ENCODE measurements at places on chromosomes 1 and 21.
A peak's percentile ranks its signal among the peaks of the same experiment; 100 is the strongest.

DNA sequence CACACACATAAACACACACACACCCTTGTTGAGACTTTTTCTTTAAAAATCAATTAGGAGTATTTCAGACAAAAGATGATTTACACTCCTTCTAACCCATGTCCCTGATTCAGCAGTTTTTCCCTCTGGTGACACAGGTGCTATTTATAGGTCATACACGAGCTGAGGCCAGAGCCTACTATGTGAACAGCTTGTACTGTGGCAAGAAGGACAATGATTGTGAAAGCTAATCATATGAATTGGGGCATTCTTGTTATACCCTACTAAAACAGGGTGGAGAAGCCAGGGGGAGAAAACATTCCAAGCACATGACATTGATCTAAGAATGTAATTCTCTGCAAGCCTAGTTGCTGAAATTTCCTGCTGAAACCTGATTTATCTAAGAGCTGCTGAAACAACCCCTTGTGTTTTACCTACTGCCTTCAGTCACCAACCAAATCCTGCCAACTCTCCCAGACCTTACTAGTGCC, 60.3 kb downstream of the XCL1 start:
- no peak for DNase-seq

DNA sequence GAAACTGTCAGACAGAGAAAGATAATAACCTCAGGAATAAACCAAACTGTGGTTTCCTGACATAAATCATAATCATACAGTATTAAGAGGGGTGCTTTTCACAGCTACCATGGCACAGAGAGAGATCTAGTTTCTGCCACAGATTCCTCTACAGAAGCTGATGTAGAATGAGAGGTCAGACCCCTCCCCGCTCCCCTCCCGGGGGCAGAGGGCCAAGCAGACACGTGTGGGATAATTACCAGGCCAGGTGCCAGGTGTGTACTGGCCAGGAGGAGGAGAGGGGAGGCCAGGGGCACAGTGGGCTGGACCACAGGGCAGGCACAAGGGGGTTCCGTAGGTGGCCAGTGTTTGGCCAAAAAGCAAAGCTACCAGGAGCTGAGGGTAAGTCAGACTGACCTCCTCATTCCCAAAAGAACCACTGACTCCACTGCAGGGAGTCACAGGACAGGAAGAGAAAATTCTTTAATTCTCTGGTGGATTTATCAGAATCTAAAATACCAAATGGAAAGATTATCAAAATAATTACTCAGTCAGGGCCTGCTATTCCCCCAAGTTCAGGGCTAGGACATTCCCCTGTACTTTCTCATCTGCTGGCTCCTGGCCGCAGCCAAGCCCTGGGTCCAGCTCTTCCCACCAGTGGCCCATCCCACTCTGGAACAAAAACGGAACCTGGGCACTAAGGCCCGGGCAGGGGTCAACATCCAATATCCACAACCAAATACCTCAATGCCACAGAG, 30.0 kb downstream of the C2CD2 start:
- DNase-seq, result no peak

GRCh38 chr21:26846036-26846931, 1.1 kb upstream of the ADAMTS1 start:
- DNase-seq, result no peak

GRCh38 chr1:88890131-88890530, 1.2 kb downstream of the GTF2B start:
- DNase-seq, result no peak

DNA sequence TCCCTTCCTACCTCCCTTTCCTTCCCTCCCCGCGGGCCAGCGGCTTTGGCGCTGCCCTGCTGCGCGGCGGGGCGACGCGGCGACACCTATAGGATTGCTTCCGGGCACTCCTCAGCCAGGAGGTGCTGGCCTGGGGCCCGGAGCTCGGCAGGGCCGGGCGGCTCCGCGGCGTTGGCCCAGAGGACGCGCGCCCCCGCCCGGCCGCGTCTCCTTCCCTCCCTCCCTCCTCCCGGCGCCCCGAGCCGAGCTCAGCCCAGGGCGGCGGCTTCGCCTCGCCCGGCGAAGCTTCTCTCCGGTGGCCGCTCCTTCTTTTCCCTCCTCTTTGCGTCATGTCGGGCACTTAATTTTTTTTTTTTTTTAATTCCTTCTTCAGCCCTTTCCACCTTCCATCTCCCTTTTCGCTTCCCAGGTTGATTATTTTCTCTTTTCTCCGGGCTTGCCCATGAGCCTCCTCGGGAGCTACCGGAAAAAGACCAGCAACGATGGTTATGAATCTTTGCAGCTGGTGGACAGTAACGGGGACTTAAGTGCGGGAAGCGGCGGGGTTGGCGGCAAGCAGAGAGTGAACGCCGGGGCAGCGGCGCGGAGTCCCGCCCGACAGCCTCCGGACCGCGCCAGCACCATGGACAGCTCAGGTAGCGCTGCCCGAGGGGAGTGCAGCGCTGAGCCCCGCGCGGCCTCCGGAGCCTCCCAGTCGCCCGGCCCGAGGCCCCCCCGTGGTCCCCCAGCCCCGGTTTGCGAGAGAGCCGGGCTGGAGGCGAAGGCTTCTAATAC, at the start of gene DNAJC6:
DNAJC6 (plus strand) TSS at position 240 of the 774 bp plus-strand sequence; CDS start at position 443, 203 bp downstream.
- no peak for DNase-seq

DNA sequence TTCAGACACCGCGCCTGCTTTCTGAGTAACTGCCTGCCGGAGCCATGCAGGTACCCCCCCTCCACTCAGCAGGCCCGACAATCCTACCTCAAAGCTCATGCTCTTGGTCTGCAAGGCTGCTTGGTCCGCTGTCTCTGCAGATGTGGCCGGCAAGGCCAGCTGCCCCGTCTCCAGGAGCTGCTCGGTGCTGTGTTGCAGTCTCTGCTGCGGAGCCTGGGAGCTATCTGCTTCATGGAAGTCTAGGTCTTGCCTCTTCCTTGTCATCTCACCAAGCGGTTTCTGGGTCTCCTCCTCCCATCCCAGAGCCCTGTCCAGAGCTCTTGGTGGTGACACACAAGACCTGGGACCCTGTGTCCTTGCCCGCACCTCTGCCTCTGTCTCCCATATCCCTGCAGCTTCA, 24.0 kb upstream of the GNPAT start:
- DNase-seq, result no peak

- DNase-seq, result no peak
Observed at GRCh38 chr1:12056331-12056841, 6.7 kb upstream of the TNFRSF8 start.

- DNase-seq, result no peak
Observed at GRCh38 chr1:22534951-22535350, 28.3 kb upstream of the EPHA8 start.

DNA sequence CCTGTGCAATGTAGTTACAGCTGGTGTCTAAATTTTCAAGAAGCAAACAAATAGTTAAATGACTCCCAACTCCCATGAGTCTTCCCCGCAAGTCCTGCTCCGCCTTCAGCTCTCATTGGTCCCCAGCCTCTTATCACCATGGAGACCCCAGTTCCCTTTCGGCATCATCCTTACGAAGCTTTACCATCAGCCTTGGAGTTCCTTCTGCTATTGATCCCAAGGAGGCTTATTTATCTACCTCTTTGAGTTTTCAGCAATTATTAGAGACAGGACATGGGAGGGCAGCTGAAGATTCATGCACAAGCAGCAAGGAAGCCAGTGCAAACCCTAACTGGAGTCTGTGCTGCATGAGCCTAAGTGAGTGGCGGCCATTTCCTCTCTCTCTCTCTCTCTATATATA, 12.3 kb downstream of the KCNA2 start:
- no peak for DNase-seq

GRCh38 chr1:31671147-31671546, 26.5 kb upstream of the PEF1 start:
- DNase-seq, result no peak

DNA sequence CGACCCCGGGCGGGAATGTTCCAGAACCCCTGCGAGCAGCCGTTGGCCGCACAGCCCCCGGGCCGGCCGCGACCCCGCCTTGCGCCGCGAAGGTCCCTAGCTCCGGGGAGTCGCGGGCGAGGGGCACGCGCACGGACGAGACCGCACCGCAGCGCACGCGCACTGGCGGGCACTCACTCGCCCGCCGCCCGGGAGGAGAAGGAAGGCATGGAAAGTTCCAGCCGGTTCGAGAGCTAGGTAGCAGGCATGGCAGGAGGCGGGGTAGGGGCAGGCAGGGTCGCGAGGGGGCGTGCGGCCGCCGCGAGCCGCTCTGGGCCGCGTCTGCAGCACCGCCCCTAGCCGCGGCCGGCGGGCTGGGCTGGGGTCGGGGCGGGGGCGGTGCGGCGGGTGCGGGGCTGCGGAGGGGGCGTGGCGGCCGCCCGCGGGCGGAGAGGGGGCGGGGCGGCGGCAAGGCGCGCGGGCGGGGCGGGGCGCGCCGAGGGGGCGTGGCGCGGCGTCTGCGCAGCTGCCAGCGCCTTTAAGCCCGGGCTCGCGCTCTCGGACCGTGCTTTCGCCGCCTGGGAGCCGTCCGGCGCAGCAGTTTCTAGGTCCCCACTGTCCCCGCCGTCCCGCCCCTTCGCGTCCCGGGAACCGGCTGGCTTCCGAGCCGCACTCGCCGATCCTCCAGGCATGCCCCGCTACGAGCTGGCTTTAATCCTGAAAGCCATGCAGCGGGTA, at the start of the genes MRPS6 and SLC5A3:
MRPS6 (plus strand) TSS at position 547 of the 717 bp plus-strand sequence; CDS start at position 670, 123 bp downstream.
SLC5A3 (plus strand) TSS at position 547 of the 717 bp plus-strand sequence. CDS start 21,621 bp downstream, outside the sequence.
- peak; percentile 54 for DNase-seq

DNA sequence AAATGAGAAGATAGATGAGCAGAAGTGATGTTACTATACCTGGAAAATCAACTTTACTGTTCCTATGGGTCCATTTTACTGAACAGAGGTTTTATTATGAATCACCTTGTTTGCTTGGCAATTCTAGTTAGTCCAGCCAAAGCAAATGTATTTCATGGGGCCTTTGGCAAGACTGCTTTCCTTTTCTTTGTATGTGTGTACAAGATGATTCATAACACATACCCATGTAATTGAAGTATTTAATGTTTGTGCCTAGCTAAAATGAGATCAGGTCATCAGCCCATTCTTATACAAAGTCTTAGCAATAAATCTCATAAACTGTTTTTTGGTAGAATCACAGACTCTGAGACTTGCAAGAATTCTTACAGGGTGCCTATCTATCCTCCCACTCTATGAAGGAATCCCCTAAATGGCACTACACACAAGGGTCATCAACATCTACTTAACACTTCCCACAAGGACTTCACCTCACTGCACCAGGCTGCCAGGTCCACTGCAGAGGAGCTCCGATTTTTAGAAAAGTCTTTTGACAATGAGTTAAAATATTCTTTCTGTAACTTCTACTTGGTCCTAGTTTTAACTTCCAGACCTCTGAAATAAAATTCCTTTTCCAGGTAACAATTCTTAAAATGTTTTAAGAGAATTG, 58.5 kb downstream of the LPAR3 start:
- no peak for DNase-seq

DNA sequence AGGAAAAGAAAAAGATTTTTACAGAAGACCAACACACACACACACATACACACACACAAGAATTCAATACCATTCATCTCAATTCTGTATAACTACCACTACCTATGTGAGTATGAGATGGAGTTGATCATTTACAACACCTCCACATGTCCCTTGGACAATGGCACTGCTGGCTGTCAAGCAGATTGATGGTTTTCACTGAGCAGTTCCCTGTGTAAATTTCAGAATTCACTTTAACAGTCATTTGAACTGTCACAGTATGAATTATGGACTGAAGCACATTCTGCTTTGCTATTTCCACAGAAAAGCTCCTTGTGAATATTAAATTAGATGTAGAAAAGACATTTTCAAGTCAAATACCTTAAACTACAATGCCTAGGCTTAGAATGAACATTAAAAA, 14.3 kb downstream of the KCNT2 start:
- DNase-seq, result no peak

GRCh38 chr1:66166753-66167152, 367.2 kb upstream of the SGIP1 start:
- DNase-seq, result no peak

- DNase-seq, result no peak
Observed at GRCh38 chr1:11198257-11198656, 9.1 kb downstream of the ANGPTL7 start.

DNA sequence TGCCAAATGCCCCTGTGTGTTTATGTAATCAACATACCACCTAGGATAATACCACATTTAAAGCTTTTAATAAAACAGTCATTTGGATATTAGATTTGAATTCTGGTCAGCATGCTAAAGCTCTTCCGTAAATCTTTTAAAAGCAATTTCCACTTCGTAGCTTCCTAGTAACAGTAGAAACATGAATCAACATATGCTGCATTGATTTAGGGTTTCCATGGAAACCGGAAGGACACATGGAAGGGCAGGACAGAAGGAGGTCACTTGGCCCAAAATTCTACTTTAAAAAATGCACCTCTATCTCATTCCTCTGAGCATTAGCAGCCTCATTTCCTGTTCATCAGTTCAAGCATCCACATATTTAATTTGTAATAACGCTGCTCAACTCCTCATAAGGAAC, 8.1 kb downstream of the RGS8 start:
- no peak for DNase-seq

DNA sequence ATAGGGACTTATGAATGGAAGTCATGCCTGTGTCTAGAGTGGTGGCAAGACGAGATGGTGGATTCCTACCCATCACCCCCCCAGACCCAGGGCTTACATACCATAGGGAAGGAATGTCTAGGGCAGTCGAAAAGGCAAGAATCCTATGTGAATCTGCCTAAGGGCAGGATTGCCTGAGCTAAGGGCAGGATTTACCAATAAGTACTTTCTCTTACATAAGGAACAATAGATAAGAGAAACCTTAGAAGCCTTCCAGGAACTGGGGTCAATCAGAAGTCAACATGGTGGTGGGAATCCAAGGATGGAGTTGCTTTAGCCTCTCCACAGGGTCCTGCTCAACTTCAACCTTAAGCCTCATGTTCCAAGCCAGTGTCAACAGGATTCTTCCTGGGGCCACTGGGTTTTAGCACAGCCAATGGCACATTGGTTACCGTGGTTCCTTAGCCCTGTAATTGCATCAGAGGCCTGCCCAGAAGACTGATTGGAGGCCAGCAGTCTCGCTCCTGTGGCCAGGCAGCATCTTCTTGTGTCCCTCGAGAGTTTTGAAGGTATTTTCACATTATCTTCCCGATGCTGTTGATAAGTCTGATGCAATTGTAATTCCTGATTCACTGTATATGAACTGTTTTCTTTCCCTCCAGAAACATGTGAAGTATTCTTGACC, 20.7 kb downstream of the BACE2 start:
- DNase-seq, result no peak

GRCh38 chr1:85576266-85576641, 4.3 kb upstream of the CCN1 start:
- no peak for DNase-seq

GRCh38 chr21:31383770-31384169, 39.7 kb upstream of the TIAM1 start:
- no peak for DNase-seq

- DNase-seq, result no peak
Observed at GRCh38 chr1:2258996-2259395, 30.9 kb downstream of the SKI start.

DNA sequence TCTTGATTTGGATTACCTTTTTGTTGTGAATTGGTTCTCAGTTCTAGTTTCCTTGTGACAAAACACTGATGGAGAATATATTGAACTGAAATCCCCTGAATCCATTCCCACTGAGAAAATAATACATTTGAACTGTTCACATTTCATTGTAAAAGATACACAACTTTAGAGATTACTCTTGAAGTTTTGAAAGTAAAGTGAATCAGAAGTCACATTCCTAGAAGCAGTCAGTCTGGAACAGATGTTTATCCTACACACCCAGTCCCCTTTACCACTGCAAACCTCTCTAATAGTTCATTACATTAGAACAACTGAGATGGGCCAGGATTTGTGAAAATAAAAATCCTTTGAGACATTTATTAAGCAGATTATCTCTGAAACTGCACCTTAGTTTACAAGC, 3.4 kb downstream of the RERE start:
- DNase-seq, result no peak

Data from GF-D8 (cell line).